Effector CD4-positive, alpha-beta T cell (primary cell): ENCODE measurements at places on chromosomes 7 and 10.

DNA sequence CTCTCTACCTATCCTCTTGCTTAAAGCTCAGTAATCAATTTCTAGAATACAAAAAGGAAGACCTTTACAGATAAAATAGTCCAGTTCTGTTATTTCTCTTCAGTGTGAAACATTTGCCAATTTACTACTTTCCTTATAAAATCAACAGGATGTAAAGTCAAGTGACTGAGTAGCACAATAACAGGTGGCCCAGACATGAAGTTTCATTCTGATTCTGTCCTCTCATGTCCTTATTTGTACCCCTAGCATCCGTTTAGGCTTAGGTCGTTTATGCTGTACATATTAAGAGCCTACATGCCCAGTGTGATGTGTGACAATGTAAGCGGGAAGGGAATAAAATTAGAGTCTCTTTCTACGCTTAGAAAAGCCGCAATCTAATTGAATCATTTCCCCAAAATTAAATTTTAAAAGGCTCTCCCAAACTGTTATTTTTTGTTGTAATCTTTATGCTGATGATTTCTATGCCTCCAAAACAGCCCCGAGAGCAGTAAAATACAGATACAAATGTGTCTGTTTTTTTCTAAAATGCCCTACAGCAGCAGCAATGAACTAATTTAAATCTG lies 29.1 kb downstream of the EPC1 start:
- DNase-seq, result no peak

GRCh38 chr10:126475074-126475691 lies 86.9 kb upstream of the ADAM12 start:
- DNase-seq, result no peak

DNA sequence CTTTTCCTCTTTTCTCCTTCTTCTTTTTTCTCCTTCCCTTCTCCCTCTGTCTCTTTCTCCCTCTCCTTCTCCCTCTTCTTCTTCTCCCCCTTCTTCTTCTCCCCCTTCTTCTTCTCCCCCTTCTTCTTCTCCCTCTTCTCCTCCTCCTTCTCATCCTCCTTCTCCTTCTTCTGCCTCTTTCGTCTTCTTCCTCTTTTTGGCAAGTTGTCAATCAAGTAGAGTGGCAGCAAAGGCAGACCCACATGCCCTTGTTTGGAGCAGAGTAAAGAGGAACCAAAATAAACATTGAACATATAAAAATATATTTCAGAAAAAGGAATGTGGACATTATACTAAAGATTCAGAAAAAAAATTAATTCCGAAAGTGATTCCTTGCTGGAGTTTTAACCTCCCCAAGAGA lies 59.6 kb upstream of the ZNF33B start:
- DNase-seq, result no peak

GRCh38 chr10:130491693-130492050 lies 355.5 kb downstream of the GLRX3 start:
- DNase-seq, result no peak

GRCh38 chr7:155201325-155202087 lies 96.2 kb upstream of the INSIG1 start:
- DNase-seq, result no peak

- no peak for DNase-seq
Observed at GRCh38 chr7:92794831-92795230, 41.5 kb downstream of the CDK6 start.

DNA sequence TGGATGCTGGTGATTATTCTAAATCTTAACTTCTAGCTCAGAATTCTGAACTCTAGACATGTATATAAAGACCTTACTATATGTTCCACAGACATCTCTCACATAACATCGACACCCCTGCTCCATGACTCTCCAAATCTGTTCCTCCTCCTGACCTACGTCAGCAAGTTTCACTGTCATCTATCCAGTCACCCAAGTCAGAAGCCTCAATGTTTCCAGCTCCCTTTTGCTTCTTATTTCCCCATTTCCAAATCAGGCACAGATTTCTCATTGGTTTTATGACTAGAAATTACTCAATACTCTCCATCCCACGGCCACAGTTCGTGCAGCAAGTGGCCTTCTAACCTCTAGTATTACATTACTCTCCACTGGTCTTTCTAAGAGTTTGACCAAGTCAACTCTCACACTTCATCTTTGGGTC lies 28.5 kb downstream of the EPC1 start:
- DNase-seq, result no peak

GRCh38 chr10:116274064-116274904 lies 1.3 kb upstream of the GFRA1 start:
- no peak for DNase-seq

GRCh38 chr10:121058082-121058481 lies 206.9 kb downstream of the WDR11 start:
- DNase-seq, result no peak

DNA sequence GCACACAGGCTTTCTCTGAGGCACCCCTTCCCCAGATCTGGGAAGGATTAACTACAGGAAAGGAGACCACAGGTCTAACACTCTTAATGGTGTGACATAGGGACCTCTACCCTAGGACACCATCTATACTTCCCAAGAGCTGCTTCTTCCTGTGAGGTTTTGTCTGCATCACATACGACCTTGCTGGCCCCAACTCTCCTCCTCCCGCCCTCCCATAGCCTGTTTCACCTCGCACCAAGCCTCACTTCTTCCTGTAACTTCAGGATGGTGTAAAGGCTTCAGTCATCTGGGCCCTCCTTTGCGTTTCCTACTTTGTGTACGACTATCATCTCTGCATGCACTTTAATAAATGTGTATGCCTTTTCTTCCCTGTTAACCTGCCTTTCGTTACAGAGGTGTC lies 274.3 kb downstream of the KLF6 start:
- no peak for DNase-seq

GRCh38 chr7:151095828-151096475 lies 9.7 kb downstream of the AGAP3 start:
- no peak for DNase-seq

DNA sequence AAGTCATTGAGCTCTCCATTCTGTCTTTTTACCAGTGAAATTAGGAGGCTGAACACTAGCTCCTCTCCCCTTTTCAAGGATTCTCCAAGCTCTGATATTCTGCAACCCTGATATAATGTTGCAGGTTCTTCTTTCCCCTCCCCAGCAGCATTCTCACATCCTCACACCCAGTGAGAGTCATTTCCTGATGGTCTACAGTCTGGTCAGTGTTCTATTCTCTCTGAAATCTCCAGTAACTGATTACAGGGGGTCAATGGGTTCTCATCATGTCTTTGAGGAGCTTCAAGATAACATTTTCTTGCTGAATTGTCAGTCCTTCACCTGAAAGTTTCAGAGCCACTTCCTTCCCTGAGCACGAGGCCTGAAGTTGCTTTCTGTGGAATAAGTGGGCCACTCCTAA lies 299.4 kb downstream of the PTEN start:
- no peak for DNase-seq

- no peak for DNase-seq
Observed at GRCh38 chr7:75876126-75876881, 2.5 kb upstream of the RHBDD2 start.

DNA sequence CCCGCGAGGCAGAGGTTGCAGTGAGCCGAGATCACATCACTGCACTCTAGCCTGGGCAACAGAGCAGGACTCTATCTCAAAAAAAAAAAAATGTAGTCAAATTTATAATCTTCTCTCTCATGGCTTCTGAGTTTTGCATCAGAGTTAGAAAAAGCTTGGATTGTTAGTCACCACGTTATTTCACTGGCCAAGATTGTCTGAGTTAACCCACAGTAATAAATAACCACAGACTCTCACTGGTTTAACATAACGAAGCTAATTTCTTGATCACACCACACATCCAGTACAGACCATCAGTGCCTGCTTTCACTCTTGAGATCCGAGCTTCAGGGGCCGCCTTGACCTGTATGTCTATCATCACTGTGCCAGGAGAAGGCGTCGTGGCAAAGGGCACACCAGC lies 116.8 kb upstream of the JCAD start:
- DNase-seq, result no peak

DNA sequence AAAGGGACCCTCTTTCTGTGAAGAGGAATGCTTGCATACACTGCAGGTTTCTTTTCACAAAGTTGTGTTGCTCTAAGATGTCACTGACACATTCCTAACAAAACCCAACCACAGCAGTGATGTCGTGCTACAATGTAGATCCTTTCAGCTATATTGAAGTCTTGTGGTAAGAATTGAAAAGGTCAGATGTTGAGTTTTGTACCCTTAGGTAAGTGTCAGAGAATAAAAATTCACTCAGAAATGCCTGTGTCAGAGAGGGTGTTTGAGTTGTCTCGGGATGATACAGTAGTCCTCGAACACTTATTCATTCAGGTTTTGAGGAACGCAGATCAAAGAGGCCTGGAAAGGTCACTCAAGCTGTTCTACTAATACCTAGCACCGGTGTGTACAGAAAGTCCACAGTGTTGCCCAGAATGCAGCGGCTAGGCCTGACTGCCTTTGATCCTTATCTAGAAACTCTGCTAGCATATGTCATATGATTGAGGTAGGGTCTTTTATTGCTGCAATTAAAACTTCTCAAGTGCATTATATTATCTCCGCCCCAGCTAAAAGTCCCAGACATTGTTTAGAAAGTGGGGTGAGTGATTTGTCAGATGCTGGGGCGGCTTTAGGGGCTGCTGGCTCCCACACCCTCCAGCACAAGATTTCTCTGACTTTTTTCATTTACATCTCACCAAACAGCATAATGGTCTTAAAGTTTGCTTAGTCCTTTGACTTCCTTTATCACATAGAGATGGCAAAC lies 26.0 kb downstream of the RNF32 start:
- DNase-seq, result no peak

DNA sequence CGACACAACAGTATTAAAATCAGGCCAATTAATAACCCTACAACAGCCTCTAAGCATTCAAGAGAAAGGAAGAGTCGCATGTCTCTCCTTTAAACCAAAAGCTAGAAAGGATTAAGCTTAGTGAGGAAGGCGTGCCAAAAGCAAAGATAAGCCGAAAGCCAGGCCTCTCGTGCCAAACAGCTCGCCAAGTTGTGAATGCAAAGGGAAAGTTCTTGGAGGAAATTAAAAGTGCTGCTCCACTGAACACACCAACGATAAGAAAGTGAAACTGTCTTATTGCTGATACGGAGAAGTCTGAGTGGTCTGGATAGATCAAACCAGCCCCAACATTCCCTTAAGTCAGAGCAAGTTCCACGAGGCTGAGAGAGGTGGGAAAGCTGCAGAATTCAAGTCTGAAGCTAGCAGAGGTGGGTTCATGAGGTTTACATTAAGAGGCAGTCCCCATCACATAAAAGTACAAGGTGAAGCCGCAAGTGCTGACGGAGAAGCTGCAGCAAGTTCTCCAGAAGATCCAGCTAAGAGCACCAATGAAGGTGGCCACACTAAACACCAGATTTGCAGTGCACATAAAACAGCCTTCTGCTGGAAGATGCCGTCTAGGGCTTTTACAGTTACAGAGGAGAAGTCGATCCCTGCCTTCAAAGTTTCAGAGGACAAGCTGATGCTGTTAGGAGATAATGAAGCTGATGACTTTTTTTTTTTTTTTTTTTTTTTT lies 194.8 kb downstream of the MAD1L1 start:
- DNase-seq, result peak; percentile 3

GRCh38 chr10:19247843-19248242 lies 199.2 kb downstream of the MALRD1 start:
- DNase-seq, result no peak

GRCh38 chr10:118506671-118507590 lies 88.5 kb downstream of the PRLHR start:
- DNase-seq, result no peak

DNA sequence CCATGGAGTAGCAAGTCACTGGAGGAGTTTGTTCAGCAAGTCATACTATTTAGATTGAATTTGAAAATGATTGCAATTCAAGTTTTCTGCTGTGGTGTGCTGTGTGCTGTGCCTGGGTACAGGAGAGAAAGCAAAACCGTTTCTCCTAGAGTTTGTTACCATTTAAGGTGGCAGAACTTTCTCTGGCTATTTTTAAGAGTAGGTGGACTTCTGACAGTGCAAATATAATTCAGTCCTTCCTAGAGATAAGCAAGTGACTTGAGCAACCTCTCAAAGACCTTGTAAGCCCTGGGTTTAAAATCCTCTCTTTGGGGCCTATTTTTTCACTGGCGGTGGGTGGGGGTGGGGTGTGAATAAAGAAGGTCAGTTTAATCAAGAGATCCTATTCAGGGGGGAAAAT lies 42.9 kb upstream of the FGL2 start:
- no peak for DNase-seq

DNA sequence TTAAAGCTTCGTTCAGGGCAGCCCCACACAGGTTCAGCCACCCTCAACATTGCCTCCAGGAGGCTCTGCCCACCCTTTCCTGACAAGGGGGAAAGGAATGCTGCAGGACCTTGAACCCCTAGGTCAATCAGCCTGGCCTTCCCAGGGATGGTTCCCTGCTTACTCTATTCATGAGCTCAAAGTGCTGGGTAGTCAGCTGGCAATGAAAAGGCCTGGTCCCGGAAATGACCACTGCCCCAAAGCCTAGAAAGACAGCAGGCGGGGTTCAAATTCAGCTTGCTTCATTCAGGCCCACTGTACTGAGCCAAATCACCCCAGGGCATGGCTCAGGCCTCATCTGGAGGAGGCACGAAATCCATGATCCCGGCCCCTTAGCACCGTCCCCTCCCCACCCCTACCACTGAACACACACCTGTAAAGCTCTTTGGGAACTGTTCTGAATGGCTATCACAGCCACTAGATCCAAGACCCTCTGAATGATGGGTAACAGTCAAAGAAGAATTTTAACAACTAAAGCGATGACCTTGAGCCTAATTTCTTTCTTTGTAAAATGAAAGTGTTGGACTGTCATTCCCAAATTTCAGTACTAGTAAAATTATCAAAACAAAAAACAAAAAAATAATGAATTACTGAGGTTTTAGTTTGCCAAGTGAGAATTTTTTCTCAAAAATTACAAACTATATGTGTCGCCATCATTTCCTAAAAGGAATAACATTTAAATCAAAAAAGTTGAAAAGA lies 1.0 kb downstream of the URGCP start:
- DNase-seq, result no peak

- DNase-seq, result no peak
Observed at GRCh38 chr10:127012071-127012768, 107.0 kb downstream of the DOCK1 start.

GRCh38 chr10:21715531-21716195 lies 181.6 kb downstream of the MLLT10 start:
- DNase-seq, result no peak

- DNase-seq, result no peak
Observed at GRCh38 chr7:51545131-51545530, 228.5 kb upstream of the COBL start.
